Occipital lobe (tissue), 3 donors: ENCODE measurements at places on chromosomes 3 and 15.

GRCh38 chr15:101232677-101233076 is 19.2 kb downstream of the CHSY1 start:
- no peak for DNase-seq

- no peak for DNase-seq
Observed at GRCh38 chr15:101070024-101070423, 150.9 kb downstream of the LRRK1 start.

DNA sequence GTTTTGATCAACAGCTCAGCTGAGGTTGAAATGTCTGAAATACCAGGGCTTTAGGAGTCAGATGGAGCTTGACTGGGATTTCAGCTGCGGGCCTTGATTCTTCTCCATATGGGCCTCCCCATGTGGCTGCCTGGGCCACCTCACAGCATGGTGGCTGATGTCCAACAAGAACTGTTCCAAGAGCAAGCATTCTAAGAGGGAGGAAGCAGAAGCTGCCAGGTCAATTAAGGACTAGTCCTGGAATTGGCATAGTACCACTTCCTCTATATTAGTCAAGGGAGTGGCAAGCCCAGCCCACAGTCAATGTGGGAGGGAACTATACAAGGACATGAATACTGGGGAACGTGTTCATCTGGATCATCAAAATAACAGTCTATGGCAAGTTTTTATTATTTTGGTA is 181.7 kb upstream of the ANKRD28 start:
- DNase-seq, result no peak

DNA sequence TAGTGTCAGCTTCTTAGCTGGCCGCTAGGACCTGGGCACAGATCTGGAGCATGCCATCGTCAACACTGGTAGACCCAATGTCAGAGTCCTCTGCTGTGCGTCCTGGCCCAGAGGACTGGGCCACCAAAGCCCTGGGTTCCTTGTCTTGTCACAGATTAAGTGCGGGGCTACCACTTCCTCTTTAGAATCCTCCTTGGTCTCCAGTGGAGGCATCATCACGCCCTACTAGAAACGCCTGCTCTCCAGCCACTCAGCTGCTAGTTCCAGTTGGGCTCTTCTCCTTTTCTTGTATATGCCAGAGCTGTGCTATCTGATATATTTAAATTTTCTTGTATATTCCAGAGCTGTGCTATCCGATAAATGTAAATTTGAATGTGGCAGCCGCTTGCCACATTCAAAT is 11.2 kb downstream of the PPCDC start:
- no peak for DNase-seq

- no peak for DNase-seq
Observed at GRCh38 chr15:43449981-43450380, 43.0 kb downstream of the TP53BP1 start.

- DNase-seq, result no peak
Observed at GRCh38 chr3:37955918-37956707, 34.5 kb upstream of the VILL start.

- DNase-seq, result no peak
Observed at GRCh38 chr3:154538566-154539360, 108.8 kb upstream of the GPR149 start.

GRCh38 chr3:145219355-145220235 is 941.4 kb downstream of the PLOD2 start:
- no peak for DNase-seq
